ACHN (cell line): ENCODE measurements at places on chromosomes 2 and 18.

- DNase-seq, result no peak
These were observed 227.9 kb upstream of the COPS8 start for GRCh38 chr2:236857781-236858180.

- DNase-seq, result no peak
These were observed 29.3 kb upstream of the MEP1B start for GRCh38 chr18:32160547-32160946.

GRCh38 chr18:59540346-59540745 is 156.9 kb downstream of the CCBE1 start:
- DNase-seq, result no peak

DNA sequence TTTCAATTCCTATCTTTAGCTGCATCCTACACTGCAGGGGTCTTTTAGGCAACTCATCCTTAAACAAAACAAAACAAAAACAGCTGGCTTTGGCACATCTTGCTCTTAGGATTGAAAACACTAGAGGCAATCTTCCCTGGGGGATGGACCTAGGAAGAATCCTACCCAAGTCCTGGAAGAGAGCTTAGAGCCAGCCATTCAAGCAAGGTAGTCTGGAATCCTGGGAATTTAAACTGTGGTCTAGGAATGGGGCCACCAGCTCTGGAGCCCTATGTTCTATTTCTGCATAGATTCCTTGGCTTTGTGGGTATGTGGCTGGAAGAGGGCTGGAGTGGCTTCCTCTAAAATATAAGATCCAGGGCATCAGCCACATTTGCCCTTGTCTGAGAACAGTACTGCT is 27.7 kb downstream of the MYL1 start:
- DNase-seq, result no peak

GRCh38 chr2:36441816-36442215 is 86.2 kb downstream of the CRIM1 start:
- DNase-seq, result no peak

GRCh38 chr2:161971551-161971950 is 102.5 kb downstream of the DPP4 start:
- no peak for DNase-seq

GRCh38 chr2:46352621-46353020 is 55.4 kb downstream of the EPAS1 start:
- DNase-seq, result no peak

GRCh38 chr2:120526047-120526562 is 180.2 kb downstream of the INHBB start:
- DNase-seq, result no peak

DNA sequence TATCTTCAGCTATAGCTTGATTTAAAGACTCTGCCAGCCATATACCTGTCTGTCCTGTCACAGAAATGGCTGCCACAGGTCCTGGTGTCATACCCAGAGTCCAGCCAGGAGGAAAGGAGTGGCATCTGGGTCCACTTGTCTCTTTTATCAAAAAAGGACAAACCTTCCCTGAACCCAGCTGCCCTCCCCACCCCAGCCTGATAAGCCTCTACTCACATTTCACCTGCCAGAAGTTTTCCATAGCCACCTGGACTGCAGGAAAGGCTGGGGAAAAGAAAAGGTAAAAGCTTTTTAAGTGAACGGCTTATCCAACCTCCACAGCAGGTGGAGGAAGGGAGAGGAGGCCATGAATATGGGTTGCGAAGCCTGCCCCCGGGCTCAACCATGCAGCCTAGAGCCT is 32.8 kb downstream of the TMEM163 start:
- no peak for DNase-seq

GRCh38 chr2:15260196-15260595 is 300.9 kb downstream of the NBAS start:
- DNase-seq, result no peak

- DNase-seq, result no peak
These were observed 40.4 kb downstream of the CELF4 start for GRCh38 chr18:37525262-37525585.

DNA sequence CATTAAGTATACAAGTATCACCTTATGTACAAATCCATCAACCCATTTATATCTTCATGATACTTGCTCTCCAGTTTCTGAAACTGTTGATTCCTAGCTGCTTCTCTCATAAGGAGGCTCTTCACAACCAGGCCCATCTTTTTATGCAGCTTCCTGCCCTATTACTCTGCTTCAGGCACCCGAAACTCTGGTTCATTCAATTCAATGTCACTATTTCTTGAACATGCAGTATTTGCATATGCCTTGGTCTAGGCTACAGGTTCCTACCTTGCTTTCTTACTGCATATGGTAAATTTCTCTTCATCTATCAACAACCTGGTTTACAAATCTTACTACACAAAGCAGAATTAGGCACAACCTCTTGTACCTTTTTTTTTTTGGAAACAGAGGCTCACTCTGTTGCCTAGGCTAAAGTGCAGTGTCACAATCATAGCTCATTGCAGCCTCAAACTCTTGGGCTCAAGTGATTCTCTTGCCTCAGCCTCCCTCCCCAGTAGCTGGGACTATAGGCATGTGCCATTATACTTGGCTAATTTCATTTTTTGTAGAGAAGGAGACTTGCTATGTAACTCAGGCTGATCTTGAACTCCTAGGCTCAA is 2.7 kb upstream of the CDKL4 start:
- no peak for DNase-seq

DNA sequence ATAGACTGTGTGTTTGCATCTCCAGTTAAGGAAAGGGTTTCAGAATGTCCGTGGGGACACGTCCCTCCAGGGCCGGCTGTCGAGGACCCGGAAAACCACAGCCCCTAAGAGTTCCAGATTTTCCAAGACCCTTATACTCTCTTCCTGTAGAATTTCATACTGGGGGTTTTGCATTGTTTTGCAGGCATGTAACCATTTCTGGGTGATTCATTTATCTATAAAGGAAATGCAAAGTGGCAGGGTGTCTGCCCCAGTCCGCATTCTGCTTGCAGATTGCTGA is 8.5 kb downstream of the SP9 start:
- DNase-seq, result no peak
